ENCODE measurements at places on chromosomes 16 and 17.

DNA sequence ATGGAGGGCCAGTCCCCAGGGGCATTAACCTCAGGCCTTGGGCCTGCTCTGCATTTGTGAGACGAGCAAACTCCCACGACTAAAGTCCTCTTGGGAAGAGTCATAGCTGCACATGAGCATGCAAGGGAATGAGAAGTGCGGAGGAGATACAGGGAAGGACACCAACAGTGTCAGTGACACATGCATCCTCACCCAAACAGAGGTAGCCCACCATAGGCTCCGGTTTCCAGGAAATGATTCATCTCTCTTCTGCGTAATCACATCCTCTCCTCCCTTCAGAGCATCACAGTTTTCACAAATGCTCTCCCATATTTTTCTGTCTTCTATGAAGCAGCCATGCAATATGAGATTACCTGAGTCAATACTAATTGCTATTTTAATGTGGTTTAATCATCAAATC lies 725.7 kb upstream of the GOT2 start:
- no peak for DNase-seq

- no peak for DNase-seq
These were observed 3.7 kb downstream of the NFE2L1 start for GRCh38 chr17:48051706-48052486.

- no peak for DNase-seq
These were observed 41.5 kb downstream of the USP22 start for GRCh38 chr17:21001111-21001812.

DNA sequence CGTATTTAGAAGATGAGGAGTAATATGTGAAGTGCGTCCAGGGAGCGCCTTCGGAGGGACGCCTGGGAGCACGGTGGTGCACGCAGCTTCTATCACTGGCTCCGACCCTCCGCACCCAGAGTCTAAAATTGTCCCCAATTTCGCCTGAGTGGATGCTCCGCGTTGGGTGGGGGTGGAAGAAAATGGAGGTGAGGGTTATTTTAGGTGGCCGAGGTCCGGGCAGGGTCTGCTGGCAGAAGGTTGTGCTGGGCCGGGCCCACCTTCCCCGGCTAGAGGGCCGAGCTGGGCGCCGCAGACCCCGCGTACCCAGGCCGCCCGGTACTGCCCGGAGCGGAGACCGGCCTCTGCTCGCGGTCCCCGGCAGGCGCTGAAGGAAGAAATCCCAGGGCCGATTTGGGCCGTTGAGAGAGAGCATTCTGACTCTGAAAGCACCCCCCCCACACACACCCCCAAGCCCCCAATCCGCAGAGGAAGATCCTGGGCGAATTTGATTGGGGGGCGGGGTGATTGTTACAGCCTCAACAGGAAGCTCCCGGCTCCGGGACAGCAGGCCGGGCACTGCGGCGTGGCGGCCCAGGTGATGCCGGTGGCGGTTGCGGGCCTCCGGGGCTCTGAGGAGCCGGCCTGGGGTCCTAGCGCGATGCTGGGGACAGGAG lies 3.0 kb downstream of the BAHCC1 start:
- no peak for DNase-seq

GRCh38 chr17:30926516-30926915 lies 4.8 kb downstream of the ADAP2 start:
- DNase-seq, result no peak

DNA sequence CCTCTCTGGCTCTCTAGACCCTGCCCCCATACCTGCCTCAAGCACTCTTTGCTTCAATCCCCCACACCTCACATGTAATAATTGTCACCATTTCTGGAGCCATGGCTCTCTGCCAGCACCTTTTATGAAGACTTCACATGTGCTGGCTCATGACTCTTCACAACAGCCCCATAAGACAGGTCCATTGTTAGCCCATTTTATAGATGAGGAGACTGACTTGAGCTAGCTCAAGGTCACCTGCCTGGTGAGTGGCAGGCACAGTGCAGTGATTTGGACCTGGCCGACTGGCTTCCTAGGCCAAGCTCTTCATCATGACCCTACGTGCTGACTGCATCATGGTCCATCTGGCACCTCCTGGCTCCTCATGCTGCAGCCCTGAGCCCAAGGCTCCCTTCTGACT lies 25.0 kb downstream of the FAM20A start:
- no peak for DNase-seq

GRCh38 chr16:78005881-78006280 lies 16.5 kb upstream of the CLEC3A start:
- no peak for DNase-seq

DNA sequence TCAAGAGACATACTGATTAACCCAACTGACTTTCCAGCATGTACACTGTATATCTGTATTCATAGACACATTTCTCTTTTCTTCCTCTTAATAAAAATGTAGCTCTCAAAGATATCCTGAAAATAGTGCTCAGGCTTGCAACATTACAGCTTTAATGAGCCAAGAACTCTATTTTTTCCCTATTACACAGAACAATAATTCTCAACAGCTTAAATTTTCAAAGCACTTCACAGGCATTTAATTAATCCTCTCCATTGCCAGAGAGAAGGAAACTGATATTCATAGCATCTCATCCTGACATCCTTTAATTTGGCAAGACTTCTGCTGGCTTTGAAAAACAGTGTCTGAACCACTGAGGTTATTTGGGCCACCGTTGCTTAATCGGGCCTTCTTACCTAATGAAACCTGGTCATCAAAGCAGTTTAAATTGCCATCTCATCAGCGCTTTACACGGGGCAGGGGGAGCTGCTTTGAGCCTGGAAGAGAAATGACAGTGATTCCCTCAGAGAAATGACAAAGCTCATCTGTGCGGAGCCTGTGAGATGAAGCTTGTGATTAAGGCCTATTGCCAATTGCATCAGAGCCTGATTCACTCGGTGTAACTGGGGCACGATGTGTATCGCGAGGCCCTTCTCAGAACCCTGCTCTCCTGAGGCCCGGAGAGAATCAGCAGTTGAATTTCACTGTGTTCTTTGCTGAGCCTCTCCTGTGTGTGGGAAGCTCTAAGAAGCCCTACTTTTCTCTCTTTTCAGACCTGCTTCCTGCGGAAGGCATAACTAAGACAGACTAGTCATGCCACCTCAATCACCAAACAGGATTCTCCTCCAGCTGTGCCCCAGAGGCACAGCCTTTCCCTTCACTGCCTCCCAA lies 8.5 kb upstream of the SIAH1 start:
- no peak for DNase-seq

DNA sequence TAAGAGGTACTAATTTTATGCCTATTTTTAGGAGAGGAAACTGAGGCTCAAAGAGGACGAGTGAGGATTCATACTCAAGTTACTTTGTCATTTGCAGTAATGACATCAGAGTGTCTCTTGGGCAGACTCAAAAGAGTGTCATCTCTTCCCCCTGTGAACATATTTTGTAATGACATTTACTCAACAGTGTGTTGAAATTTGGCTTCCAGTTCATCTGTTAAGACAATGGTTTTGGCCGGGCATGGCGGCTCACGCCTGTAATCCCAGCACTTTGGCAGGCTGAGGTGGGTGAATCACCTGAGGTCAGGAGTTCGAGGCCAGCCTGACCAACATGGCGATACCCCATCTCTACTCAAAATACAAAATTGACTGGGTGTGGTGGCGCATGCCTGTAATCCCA lies 28.9 kb downstream of the WFDC1 start:
- DNase-seq, result no peak

GRCh38 chr16:10931134-10931533 lies 11.1 kb downstream of the DEXI start:
- no peak for DNase-seq

DNA sequence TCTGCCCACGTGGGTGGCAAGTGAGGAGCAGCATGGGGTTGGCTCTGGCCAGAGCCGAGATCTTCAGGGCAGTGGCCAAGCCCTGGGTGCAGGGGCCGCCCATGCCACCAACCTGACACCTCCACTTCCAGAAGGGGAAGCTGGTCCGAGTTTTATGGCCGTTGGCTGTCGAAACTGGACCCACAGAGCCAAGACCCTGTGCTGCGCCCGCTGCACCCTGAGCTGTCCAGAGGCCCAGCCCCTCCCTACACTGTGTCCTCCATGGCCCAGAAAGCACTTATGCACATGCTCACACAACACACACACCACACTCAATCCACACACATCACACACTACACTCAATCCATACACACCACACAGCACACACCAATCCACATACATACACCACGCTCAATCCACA lies 33.9 kb upstream of the RPTOR start:
- no peak for DNase-seq

- no peak for DNase-seq
These were observed 8.0 kb upstream of the C16orf96 start for GRCh38 chr16:4548124-4548523.

DNA sequence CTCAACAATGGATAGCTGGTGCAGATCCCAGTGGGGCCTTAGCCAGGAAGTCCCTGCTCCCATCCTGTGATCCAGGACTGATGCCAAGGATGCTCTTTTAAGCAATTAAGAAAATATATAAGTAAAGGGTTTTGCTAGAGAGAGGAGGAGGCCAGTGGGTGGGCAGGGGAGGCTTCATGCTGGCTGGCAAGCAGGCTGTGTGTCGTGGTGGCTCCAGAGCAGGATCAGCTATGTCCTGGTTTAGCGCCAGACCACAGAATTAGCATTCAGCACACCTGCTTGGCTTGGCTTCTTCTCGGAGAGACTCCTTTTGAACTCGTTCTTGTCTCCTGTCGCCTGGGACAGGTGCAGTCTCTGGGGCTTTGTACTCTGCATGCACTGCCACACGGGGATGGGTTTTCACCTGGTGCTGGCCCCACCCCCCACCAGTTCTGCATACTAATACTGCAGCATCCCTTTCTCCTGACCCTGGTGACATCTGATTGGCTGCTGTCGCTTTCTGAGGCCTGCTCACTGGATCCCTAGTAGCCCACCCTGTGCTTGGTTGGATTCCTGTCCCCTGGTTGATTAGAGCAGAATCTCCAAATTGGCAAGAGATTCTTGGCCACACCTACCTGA lies 66.1 kb downstream of the PLD6 start:
- DNase-seq, result no peak

DNA sequence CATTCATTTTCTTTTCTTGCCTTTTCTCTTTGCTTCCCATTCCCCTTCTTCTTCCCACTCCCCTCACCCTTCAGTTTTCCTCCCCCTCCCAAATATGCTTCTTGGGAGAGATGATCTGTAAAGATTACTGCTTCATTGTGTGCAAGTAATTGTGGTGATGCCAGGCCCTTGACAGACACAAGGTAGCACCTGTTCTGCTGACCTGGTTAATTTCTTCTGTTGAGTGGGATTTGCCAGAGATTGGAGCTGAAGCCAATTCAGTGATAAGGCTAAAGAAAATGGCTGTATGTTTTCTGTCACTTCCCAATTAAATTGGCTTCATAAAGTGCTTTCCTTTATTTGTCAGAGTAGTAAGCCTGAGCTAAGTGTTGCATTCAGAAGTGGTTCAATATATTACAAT lies 44.5 kb downstream of the AATF start:
- no peak for DNase-seq

DNA sequence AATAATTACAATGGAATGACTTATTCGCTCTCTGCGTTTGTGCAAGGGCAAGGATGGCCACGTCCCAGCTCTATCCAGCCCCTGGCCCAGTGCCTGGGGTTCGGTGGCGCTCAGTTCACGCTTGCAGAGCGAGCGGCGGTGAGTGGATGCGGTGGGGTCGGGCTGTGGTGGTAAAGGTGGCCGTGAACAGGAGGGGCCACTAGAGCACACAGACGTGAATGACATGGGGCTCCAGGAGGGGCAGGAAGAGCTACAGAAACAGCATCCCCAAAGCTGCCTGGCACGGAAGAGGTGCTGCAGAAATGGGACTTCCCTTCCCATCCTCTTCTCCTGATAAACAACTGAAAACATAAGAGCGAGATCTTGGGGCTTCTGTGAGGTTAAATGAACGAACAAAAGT lies 28.4 kb downstream of the IRF8 start:
- no peak for DNase-seq

GRCh38 chr16:939941-940340 lies 30.8 kb downstream of the LMF1 start:
- no peak for DNase-seq

GRCh38 chr17:32127158-32127897 lies 15.0 kb upstream of the RHOT1 start:
- peak; percentile 47 for DNase-seq

- no peak for DNase-seq
These were observed 56.9 kb upstream of the RBFOX3 start for GRCh38 chr17:79667746-79668145.

DNA sequence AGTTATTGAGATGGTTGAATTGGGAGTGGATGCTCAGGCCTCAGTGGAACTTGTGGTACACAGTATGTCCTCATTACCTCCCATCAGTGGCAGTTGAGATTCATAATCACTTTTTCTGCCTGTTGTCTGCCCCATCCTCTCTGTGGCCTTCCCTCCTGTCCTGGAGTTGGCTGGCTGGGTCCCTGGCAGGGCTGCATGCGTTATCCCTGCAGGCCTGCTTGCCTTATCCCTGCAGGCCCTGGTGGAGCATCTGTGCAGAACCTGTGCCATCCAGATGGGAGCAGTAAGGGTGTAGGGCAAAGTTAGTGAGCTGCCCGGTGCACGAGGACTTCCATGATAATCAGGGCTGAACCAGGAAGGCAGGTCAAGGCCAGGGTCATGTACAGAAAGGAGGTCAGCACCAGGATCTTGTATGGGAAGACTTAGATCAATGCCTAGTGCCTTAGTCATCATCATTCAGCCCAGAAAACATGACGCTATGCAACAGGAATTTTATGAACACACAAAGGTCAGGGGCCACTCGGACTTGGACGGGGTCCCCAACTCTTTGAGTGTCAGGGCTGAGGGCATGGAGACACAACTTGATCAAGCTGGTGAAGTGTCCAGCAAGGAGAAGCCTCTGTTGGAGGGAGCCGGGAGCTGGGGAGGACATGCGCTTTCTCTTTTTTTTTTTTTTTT lies 47.2 kb downstream of the ABCC1 start:
- no peak for DNase-seq

DNA sequence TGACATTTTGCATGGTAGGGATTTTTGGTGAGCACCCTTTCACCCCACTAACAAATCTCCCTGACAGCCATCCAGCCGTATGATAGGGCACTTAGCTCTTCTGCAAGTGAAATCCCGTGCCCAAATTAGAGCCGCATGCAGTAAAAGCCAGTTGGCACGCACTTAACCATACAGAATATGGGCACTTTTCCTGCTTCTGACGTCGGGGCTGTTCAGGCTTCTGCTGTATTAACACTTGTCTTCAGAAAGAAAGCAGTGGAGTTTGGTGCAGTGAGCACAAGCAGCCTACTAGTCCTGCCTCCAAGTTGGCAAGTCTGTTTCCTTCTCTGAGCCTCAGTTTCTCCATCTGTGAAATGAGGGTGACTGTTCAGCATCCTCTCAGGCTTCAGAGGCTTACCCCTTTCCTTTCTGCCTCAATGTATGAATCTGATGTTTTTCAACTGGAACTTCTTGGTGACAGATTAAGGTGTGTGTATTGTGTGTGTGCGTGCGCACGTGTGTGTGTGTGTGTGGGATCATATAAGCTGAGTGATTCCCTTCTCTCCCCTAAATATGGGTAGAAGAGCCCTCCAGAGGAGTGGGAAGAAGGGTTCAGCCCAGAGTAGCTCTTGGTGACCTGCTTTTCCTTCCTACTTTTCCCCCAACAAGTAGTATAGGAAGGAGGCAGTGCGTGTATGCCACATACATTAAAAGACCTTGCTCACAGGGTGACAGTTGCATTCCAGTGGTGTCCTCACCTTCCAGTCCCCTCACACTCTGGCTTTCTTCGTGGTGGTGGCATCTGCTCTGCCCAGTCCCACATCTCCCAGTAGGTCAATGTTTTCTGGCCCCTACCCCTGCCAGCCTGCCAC lies 19.0 kb downstream of the IGF2BP1 start:
- no peak for DNase-seq
